ENCODE measurements at places on chromosomes 16 and 17. TPM values are rescaled to one million over a fixed set of nuclear protein-coding genes. Genes with fewer than 3 reads are reported as not detected.

The LGALS9 gene
- 19.8 TPM for total RNA-seq

The FHOD1 gene
- 51.3 TPM for total RNA-seq

The KRT32 gene
- not detected for total RNA-seq

DNA sequence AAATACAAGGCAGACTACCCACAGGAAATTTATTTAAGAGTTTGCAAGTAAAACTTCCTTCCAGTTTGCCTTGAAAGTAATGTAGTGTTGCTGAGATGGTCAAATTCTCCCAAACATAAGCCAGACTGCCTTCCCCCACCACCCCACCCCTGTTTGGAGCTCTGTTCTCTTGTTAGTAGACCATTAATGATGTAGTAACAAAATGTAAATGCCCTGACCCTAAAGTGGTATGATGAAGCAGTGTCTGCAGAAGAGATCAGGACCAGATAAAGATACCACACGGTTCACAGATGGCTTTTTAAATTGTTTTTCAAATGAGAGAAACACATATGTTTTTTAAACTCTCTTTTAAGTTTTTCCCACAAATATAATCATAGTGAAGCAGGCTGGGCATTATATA is 136.4 kb upstream of the TMEM97 start:
- H3K27me3 ChIP-seq: no peaks in the 10 kb centered on the region
- no peak overlapping the region for H3K27ac ChIP-seq
- peaks cover 8% of the 10 kb centered on the region for H3K36me3 ChIP-seq
- no peak overlapping the region for H3K4me3 ChIP-seq
- H3K4me1 ChIP-seq: no peaks in the 10 kb centered on the region

- no peak overlapping the region for H3K27ac ChIP-seq
- peaks cover 13% of the 10 kb centered on the region for H3K36me3 ChIP-seq
- peaks cover 11% of the 10 kb centered on the region for H3K4me1 ChIP-seq
- H3K4me3 ChIP-seq: no peak overlapping the region
- no peak for DNase-seq
These were observed 3.1 kb upstream of the PSMB10 start for GRCh38 chr16:67939507-67940445.

DNA sequence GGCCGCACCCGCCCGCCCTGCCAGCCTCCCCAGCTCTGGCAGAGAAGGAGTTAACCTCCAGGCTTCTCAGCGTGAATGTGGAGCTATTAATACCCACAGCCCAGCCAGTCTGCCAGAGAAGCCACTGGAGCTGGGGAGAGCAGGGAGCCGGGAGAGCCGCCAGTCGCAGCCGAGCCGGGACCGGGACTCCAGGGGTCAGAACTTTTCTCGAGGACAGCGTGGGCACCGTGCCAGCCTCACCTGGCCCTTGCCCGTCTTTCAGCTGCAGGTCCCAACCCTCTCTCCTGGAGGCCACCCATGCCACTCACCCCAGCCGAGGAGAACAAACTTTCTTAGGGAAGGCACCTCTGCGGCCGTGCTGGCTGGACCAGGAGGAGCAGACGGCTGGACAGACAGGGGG is 33.8 kb upstream of the SBK1 start:
- DNase-seq: peak; percentile 41
- no peaks in the 10 kb centered on the region for H3K27me3 ChIP-seq
- peak overlapping the region; percentile 42 for H3K27ac ChIP-seq
- H3K4me3 ChIP-seq: no peak overlapping the region

GRCh38 chr17:17682293-17682736 is 1.1 kb downstream of the RAI1 start:
- H3K4me3 ChIP-seq: peak overlapping the region; percentile 61
- H3K27ac ChIP-seq: peak overlapping the region; percentile 93
- peaks cover 23% of the 10 kb centered on the region for H3K4me1 ChIP-seq
- no peaks in the 10 kb centered on the region for H3K36me3 ChIP-seq

DNA sequence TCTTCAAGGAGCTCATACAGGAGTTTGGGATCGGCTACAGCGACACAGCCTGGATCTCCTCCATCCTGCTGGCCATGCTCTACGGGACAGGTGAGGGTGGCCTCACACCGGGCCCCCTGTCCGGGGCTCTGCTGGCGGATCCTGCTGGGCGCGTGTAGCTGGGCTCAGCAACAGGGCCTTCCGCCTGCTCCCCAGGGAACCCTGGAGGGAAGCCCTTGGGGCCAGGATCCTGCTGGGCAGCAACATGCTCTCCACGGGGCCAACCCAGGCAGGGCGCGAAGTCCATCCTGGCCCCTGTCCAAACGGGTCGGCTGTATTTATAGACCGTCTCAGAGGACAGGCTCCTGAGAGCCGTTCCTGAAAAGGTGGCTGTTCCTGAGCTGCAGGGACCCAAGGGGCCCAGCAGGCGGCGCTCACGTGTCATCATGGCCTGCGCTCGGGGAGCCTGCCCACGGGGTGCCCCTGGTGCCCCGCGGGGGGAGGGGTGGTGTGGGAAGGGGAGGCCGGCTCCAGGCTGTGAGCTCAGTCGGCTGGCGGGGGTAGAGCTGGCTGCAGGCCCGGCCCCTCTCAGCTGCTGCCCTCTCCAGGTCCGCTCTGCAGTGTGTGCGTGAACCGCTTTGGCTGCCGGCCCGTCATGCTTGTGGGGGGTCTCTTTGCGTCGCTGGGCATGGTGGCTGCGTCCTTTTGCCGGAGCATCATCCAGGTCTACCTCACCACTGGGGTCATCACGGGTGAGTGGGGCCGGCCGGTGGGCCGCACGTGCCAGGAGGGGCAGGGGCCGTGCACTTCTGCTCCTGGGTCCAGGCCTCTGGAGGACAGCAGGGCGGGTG is 7.5 kb downstream of the SLC16A3 start:
- H3K27ac ChIP-seq: no peak overlapping the region
- H3K4me1 ChIP-seq: peaks cover 48% of the 10 kb centered on the region
- H3K4me3 ChIP-seq: no peak overlapping the region
- DNase-seq: peak; percentile 87

DNA sequence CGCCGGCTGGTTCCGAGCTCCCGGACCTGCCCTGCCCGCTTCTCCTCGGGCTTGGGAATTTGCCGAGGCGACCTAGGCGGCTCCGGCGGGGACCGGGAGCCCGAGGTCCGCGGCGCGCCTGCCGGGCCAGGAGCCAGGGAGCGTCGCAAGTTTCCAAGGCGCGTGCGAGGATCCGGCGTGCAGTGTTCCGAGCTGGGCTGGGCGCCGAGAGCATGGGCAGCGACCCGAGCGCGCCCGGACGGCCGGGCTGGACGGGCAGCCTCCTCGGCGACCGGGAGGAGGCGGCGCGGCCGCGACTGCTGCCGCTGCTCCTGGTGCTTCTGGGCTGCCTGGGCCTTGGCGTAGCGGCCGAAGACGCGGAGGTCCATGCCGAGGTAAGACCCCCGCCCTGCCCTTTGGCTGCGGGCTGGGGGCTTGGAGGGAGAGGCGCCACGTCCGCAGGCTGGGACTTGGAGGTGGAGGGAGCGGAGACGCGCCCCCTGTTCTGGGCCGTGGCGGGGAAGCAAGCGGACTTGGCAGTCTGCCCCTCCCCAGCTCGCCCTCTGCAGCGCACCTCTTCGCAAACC is 668 bp downstream of the MMP15 start:
- H3K27ac ChIP-seq: peak overlapping the region; percentile 87
- H3K36me3 ChIP-seq: no peaks in the 10 kb centered on the region
- H3K4me1 ChIP-seq: peaks cover 17% of the 10 kb centered on the region

GRCh38 chr16:1335996-1336395 is 2.6 kb downstream of the BAIAP3 start:
- DNase-seq: no peak
- H3K4me1 ChIP-seq: peaks cover 14% of the 10 kb centered on the region
- H3K36me3 ChIP-seq: no peaks in the 10 kb centered on the region
- peaks cover 41% of the 10 kb centered on the region for H3K27me3 ChIP-seq

Measured in lung (tissue), 17 donors.